ENCODE measurements at places on chromosomes 4 and X. TPM values are rescaled to one million over a fixed set of nuclear protein-coding genes. Genes with fewer than 3 reads are reported as not detected.

Gene FATE1
- total RNA-seq, result not detected

Gene GPR82
- total RNA-seq, result 0.08 TPM

Gene NLRP2B
- total RNA-seq, result not detected

Gene DRD5
- not detected for total RNA-seq

Gene ZIC3
- not detected for total RNA-seq

Gene NEIL3
- total RNA-seq, result 13.6 TPM

Gene RGN
- total RNA-seq, result not detected

Gene GABRG1
- not detected for total RNA-seq

Gene SLC49A3
- 0.81 TPM for total RNA-seq

GRCh38 chr4:52694936-52695335, 35.8 kb upstream of the USP46 start:
- peaks cover 7% of the 10 kb centered on the region for H3K4me1 ChIP-seq
- H3K36me3 ChIP-seq, result peaks cover 3% of the 10 kb centered on the region
- H3K27ac ChIP-seq, result no peak overlapping the region
- H3K27me3 ChIP-seq, result peaks cover 22% of the 10 kb centered on the region
- H3K4me3 ChIP-seq, result no peak overlapping the region

GRCh38 chr4:84790769-84791565, 175.5 kb downstream of the WDFY3 start:
- H3K27ac ChIP-seq, result no peak overlapping the region
- no peak for DNase-seq
- H3K4me3 ChIP-seq, result no peak overlapping the region
- no peaks in the 10 kb centered on the region for H3K4me1 ChIP-seq

DNA sequence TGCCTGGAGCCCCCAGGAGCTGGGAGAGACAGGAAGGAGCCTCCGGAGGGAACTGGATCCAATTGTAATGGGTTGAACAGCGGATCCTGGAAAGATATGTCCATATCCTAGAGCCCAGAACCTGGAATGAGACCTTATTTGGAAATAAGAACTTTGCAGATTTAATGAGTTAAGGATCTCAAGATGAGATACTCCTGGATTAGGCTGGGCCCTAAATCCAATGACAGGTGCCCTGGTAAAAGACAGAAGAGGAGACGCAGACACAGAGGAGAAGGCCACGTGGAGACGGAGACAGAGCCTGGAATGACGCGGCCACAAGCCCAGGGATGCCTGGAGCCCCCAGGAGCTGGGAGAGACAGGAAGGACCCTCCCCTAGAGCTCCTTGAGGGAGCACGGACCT, 34.1 kb downstream of the P2RY8 start:
- peaks cover 22% of the 10 kb centered on the region for H3K36me3 ChIP-seq
- peaks cover 24% of the 10 kb centered on the region for H3K4me1 ChIP-seq

DNA sequence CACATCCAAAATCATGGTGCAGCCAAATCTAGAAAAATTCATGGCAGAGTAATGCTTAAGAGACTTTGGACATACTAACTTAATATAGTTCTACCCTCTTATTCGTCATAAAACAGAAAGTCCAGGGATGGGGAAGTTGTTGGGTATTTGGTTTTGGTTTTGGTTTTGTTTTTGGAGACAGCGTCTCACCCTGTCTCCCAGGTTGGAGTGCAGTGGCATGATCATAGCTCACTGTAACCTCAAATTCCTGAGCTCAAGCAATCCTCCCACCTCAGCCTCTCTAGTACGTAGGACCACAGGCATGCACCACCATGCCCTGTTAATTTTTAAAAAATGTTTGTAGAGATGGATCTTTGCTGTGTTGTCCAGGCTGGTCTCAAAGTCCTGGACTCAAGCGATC, 271.8 kb upstream of the TENM3 start:
- H3K27me3 ChIP-seq, result no peaks in the 10 kb centered on the region
- no peak overlapping the region for H3K27ac ChIP-seq
- no peak for DNase-seq
- no peaks in the 10 kb centered on the region for H3K4me1 ChIP-seq
- no peaks in the 10 kb centered on the region for H3K36me3 ChIP-seq

DNA sequence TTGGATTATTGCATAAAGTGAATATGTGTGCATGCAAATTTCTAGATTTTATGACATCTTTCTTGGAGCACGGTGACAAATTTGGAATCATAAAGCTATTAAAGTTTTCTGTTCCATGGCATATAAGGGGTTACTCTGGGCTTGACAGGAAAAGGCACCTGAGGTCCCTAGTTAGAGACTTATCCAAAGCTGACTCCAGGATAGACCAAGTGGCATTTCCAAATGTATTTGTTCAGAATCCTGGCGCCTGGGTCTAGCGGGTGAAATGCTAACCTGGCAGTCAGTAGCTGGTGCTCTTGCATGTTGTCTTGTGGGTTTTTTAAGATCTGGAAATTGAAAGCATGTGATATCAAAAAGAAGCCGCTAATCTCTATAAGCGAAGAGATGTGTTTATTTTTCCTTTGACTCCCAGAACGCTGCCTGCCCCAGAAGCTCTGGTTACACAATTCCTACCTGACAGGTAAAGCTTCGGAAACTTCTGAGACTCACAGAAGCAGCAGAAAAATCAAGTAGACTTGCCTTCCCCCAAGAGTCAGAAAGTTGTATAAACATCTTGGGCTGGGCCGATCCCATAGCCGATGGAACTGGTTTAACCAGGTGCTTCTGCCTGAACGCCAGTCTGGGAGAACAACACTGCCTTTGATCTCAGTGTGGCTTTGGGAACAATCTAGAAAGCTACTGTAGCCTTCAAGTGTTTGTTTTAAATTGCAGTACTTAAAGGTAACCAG, 12.9 kb upstream of the ZCCHC4 start:
- no peaks in the 10 kb centered on the region for H3K36me3 ChIP-seq
- no peak overlapping the region for H3K27ac ChIP-seq
- no peak overlapping the region for H3K4me3 ChIP-seq
- peaks cover 13% of the 10 kb centered on the region for H3K4me1 ChIP-seq
- no peak for DNase-seq
- peaks cover 5% of the 10 kb centered on the region for H3K27me3 ChIP-seq

- H3K27ac ChIP-seq, result peak overlapping the region; percentile 93
- peaks cover 25% of the 10 kb centered on the region for H3K4me1 ChIP-seq
- peaks cover 10% of the 10 kb centered on the region for H3K36me3 ChIP-seq
- DNase-seq, result no peak
- no peaks in the 10 kb centered on the region for H3K27me3 ChIP-seq
- H3K4me3 ChIP-seq, result peak overlapping the region; percentile 98
Measured at GRCh38 chr4:70901607-70901983, 574 bp upstream of the MOB1B start.

DNA sequence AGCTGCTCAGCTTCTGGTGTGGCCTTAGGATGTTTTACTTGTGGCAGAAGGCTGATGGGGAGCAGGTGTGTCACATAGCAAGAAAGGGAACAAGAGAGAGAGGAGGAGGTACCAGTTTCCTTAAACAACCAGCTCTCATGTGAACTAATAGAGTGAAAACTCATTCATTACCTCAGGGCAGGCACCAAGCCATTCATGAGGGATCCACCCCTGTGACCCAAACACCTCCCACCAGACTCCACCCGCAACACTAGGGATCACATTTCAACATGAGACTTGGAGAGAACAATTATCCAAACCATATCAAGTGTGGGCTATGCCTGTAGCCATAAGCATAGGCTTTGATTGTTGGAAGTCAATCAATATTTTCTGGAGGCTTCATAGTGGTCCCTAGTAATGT, 56.0 kb downstream of the GSX2 start:
- no peaks in the 10 kb centered on the region for H3K36me3 ChIP-seq
- H3K4me3 ChIP-seq, result no peak overlapping the region
- DNase-seq, result no peak
- no peaks in the 10 kb centered on the region for H3K27me3 ChIP-seq

GRCh38 chr4:48898733-48899431, 7.7 kb downstream of the OCIAD2 start:
- H3K4me3 ChIP-seq, result peak overlapping the region; percentile 66
- peaks cover 67% of the 10 kb centered on the region for H3K36me3 ChIP-seq
- DNase-seq, result no peak
- no peaks in the 10 kb centered on the region for H3K27me3 ChIP-seq
- H3K4me1 ChIP-seq, result peaks cover 50% of the 10 kb centered on the region

DNA sequence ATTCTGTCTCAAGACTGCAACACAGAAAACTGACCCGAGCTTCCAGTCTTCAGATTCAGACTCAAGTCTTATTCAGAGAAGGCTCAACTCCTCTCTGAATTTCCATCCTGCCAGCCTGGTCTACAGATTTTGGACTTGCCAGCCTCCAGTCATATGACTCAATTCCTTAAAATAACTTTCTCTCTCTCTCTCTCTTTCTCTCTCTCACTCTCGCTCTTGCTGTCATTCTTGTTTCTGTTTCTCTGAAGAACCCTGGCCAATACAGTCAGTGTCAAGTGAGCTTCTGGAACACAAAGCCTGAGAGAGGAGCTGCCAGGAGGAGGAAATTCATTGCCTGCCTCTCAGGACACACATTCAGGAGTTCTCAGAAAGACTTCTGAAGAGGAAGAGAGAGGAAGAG, 154.9 kb downstream of the PARM1 start:
- H3K4me3 ChIP-seq, result no peak overlapping the region
- no peak overlapping the region for H3K27ac ChIP-seq
- DNase-seq, result no peak
- no peaks in the 10 kb centered on the region for H3K36me3 ChIP-seq

DNA sequence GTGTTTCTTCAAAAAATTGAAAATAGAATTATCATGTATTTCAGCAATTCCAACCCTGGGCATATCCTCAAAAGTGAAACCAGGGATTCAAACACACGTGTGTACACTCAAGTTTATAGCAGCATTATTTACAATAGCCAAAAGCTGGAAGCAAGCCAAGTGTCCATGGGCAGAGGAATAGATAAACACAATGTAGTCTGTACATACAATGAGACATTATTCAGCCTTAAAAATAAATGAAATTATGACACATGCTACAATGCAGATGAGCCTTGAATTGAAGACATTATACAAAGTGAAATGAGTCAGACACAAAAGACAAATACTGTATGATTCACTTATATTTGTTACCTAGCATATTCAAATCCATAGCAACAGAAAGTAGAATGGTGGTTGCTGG, 853.4 kb downstream of the STIM2 start:
- H3K27ac ChIP-seq, result no peak overlapping the region
- no peaks in the 10 kb centered on the region for H3K36me3 ChIP-seq
- H3K4me1 ChIP-seq, result no peaks in the 10 kb centered on the region

GRCh38 chr4:136741468-136741867, 790.8 kb downstream of the PCDH18 start:
- no peak for DNase-seq
- H3K4me3 ChIP-seq, result no peak overlapping the region
- no peaks in the 10 kb centered on the region for H3K4me1 ChIP-seq
- no peaks in the 10 kb centered on the region for H3K27me3 ChIP-seq

- no peak overlapping the region for H3K27ac ChIP-seq
- no peak for DNase-seq
- H3K4me3 ChIP-seq, result no peak overlapping the region
- H3K27me3 ChIP-seq, result peaks cover 2% of the 10 kb centered on the region
Measured at GRCh38 chr4:140643571-140644055, 74.9 kb upstream of the UCP1 start.

GRCh38 chr4:170805352-170805751, 715.6 kb upstream of the AADAT start:
- H3K4me1 ChIP-seq, result no peaks in the 10 kb centered on the region
- H3K27ac ChIP-seq, result no peak overlapping the region
- no peak for DNase-seq
- H3K4me3 ChIP-seq, result no peak overlapping the region
- H3K27me3 ChIP-seq, result no peaks in the 10 kb centered on the region
- H3K36me3 ChIP-seq, result no peaks in the 10 kb centered on the region

DNA sequence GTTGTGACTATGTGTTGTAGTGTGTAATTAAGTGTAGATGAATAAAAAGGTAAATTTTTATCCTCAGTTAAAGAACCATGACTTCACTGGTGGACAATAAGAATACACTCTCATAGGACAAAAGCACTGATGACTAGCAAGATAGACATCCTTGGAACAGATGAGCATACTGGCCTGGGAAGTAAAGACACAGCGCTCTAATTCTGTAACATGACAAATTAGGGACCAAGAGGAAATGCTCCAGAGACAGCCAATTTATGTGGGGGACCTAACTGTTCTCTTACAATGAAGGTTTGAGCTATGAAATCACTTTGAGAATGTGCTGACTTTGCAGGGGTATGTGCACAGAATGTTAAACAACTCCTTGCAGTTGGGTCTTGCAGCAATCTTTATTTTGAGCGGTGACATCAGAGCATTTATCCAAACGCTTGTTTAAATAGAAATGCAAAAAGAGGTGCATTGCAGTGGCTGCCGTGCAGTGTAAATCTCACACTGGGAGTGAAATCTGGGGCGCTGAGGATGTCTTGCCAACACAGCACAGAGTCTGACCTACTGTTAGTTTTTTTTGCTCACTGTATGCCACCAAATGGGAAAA, 109.3 kb downstream of the MAGEC2 start:
- no peak overlapping the region for H3K4me3 ChIP-seq
- H3K27me3 ChIP-seq, result no peaks in the 10 kb centered on the region
- H3K27ac ChIP-seq, result no peak overlapping the region

GRCh38 chr4:67680581-67681222, 20.3 kb downstream of the UBA6 start:
- H3K27me3 ChIP-seq, result no peaks in the 10 kb centered on the region
- H3K4me3 ChIP-seq, result no peak overlapping the region
- peaks cover 35% of the 10 kb centered on the region for H3K4me1 ChIP-seq

DNA sequence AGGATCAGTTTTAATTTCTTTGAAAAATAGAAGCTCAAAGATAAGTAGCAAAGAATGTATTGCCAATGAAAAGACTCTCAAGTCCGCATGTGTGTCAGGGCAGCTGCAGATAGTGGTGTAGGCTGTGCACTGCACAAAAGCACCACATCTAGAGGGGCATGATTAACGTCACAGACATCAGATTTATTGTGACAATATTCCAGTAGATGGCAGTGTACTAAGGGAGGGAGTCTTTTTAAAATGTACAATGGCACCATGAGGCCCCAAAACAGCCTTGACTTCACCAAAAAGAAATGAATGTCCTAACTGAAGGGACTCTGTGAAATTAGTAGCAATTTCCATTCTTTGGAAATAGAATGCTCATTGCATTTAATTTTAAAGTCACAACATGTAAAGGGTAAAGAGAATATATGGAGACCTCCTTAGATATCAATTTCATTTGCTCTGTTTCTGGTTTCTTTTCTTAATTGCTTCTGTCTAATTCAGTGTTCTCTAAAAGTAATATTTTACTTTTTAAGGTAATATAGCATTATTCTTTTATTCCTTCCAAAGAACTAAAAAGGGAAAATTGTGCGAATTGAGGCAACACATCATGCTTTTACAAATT, 98.4 kb downstream of the ZNF827 start:
- peaks cover 47% of the 10 kb centered on the region for H3K4me1 ChIP-seq
- H3K27ac ChIP-seq, result no peak overlapping the region
- no peaks in the 10 kb centered on the region for H3K27me3 ChIP-seq
- H3K4me3 ChIP-seq, result no peak overlapping the region
- H3K36me3 ChIP-seq, result peaks cover 41% of the 10 kb centered on the region

- no peak overlapping the region for H3K27ac ChIP-seq
- H3K4me3 ChIP-seq, result no peak overlapping the region
- DNase-seq, result no peak
- H3K36me3 ChIP-seq, result no peaks in the 10 kb centered on the region
- no peaks in the 10 kb centered on the region for H3K27me3 ChIP-seq
Measured at GRCh38 chr4:130329036-130329435, 1233.1 kb downstream of the C4orf33 start.
